T-helper 22 cell (primary cell): ENCODE measurements at places on chromosomes 1 and 21.

DNA sequence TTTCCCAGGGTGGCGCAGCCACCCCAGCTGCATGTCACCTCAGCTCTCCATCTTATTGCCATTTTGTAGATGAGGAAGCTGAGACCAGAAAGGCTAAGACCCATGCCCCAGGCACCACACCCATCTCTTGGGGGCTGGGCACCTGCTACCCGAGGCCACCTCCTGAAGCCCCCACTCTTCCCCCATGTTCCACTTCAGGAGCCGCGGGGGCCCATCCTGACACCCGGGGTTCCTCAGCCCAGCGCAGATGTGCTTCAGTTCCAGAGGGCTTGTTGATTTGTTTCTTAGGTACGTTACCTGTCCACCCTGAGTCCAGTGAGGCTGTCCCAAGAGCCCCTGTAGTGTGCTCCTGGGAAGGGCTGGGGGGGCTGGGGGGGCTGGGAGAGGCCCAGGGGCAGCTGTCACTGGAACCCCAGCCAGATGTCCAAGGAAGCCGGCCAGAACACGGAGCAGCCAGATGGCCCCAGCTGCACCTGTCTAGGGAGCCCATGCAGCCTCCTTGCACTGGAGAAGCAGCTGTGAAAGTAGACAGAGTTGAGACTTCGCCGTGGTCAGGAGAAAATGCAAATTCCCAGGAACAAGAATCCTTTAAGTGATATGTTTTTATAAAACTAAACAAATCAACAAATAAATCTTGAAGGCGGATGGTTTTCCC lies 17.1 kb upstream of the CCDC27 start:
- DNase-seq: no peak

DNA sequence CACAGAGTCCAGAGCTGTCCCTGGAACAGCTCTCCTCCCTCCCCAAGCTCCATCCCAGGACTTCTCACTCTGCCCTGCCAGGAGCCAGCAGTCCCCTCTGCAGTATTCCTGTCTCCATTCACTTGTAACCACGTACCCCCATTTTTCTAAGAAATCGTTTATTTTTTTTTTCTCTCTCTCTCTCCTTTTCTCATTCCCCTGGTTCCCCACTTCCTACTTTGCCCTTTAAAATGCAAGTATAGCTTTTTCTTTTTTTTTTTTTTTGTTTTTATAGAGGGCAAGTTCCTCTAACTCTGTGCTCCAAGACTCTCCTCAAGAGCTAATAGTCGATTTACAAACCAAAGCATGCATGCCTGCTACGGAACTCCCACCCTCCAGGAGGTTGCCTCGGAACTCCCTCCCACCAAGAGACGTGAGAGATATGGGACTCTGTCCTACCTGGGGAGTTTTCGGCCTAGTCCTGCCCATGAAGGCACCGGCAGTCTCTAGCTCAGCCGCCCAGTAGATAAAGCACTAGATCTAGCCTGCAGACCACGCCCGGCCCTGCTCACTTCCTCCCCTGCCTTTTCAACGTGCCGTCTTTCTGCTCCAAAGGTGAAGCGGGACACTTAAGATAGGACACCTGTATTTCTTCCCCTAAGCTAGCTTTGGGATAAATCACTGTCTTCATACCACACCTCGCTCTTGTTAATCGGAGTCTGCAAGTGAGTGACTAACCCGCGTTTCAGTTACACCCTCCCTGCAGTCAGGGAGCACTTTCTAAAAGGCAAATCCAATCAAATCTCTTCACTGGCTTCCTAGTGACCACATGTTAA lies 27.7 kb downstream of the TNFRSF9 start:
- DNase-seq: no peak

GRCh38 chr1:87512431-87512830 lies 183.8 kb downstream of the LMO4 start:
- DNase-seq: no peak

DNA sequence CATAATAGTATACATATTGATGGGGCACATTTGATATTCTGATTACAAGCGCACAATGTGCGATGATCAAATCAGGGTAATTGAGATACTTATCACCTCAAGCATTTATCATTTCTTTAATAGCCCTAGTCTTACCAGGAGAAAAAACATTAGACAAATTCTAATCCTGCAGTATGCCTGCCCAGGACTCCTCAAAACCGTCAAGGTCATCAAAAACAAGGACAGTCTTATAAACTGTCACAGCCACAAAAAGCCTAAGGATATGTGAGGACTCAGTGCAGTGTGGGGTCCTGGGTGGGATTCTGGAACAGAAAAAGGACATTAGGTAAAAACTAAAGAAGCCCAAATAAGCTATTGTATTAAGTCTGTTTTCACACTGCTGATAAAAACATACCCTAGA lies 19.1 kb downstream of the CAPN9 start:
- no peak for DNase-seq

DNA sequence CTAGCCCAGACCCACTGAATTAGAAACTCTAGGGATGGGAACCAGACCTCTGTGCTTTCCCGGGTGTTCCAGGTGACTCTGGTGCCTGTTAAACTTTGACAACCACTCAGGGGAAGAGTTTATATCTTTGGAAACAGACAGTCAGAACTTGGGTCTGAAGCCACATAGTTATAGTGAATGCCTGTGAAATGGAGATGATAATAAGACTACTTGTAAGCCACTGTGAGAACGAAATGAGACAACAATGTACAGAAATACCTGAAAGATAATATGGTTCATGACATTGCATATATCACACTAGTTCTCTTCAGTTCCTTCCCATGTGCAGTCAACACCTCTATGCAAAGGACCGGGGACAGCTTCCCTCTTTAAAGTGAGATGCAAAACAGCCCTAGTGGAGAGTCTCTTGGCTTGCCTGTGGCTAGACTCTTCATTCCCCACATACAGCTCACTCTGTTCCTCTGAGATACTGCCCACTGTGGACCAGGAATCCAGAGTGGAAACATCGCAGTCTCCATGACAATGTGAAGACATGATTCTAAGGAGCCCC lies 287.5 kb downstream of the ASTN1 start:
- no peak for DNase-seq

DNA sequence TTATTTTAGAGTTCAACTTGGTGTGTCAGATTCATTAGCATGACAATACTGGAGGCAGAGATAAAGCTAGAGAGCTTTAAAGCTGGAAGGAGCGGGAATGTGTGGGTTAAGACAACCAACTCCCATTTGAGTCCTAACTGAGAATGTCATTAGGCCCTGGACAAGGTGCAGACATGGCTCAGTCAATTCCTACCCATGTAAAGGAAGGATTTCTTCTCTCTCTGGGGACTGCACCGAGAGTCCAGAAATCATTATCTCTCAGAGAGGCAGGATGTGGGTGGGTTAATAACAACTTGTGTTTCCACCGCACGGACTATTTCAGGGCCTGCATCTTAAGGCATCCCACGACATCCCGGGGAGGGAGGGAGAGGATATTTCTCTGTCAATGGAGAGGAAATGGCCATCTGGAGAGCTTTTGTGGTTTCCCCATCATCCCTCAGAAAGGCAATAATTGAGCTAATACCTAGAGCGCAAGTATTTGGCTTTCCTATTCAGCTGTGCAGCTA lies 46.7 kb upstream of the SARS1 start:
- no peak for DNase-seq

DNA sequence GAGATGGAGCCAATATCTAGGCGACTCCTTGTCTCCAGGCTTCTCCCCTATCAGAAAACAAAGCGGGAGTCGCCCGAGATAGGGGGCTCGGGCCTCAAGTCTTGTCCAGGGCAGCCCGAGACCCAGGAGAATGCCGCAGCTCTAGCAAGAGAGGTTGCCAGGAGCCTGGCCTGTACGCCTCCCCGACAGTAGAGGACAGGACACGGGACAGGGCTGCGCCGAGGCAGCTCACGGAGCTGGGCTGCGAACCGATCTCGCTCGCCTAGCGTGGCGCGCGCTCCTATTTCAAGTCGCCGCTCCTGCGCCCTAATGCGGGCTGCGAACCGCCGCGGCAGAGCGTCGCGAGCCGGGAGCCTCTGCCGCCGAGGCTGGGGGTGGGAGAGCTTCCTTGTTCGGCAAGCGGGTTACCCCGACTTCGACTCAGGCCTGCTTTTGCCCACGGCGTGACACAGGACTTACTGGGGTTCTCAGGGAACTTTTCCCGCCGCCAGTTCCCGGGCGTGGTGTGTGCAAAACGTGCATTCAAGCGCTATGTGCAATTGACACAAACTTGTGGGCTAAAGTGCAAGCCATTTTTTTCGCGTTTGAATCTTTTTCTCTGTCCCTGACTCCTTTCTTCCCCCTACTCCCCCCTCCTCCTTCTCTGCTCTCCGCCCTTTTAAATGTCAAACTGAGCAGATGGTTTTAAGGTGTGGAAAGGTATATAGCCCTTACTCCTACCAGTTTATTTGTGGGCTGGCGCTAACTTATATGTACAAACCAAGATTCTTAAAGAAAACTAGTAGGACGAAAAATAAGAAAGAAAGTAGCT lies 2.4 kb upstream of the PROX1 start:
- DNase-seq: no peak

DNA sequence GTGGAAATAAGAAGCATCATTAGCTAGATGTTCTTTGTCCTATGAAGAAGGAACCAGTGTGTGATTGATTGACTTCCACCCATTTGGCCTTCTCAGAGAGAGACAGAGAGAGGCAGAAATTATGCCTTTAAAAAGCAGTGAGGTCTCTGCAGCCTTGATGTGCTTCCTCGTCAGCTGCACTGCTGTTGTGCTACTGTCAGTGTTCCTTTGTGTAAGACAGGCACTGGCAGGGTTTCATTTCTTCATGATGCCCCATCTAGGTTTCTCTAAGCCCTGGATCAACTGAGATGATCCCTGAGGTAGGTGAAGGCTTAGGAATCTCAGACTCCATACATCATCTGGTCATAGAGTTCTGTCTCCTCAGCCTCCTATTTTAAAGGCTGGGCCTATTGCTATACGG lies 34.9 kb downstream of the GPR3 start:
- no peak for DNase-seq

DNA sequence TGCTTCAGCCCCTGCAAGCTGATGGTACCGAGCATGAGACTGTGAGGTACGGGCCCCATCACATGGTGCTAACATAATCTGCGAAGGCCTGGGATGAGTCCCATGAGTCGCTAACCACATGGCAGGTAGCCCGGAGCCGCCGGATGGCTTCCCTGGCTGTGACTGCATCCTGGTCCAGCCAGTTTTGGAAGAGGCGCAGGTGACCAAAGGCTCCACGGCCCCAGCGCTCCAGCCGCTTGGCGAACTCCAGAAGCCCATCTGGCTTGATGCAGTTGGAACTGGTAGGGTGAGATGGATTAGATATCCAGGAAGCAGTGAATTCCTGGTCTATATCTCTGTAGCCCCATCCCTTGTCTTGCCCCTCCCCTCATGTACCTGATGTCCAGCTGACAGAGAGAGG lies 24.6 kb downstream of the LRRC41 start:
- DNase-seq: no peak

DNA sequence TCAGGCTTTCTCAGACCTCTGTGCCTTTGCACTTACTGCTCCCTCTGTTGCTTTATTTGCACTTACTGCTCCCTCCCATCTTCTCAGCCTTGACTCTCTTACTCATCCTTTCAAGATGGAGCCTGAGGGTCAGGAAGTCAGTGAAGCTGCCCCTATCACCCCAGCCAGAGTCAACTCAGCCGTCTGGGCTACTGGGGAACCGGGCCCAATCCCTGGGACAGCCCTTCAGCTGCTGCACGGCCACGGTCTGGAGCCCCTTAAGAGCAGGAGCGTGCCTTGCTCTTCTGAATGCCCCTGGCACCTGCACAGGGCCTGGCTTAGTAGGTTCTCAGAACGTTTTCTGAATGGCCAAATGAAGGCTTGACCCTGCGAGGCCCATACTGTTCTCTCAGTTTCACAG lies 244.4 kb downstream of the FOXD2 start:
- DNase-seq: no peak

- DNase-seq: no peak
Observed at GRCh38 chr1:207882692-207883091, 28.2 kb downstream of the CD34 start.

GRCh38 chr1:185581020-185581419 lies 153.2 kb upstream of the HMCN1 start:
- DNase-seq: no peak

GRCh38 chr1:228809621-228810394 lies 74.5 kb downstream of the RHOU start:
- no peak for DNase-seq

DNA sequence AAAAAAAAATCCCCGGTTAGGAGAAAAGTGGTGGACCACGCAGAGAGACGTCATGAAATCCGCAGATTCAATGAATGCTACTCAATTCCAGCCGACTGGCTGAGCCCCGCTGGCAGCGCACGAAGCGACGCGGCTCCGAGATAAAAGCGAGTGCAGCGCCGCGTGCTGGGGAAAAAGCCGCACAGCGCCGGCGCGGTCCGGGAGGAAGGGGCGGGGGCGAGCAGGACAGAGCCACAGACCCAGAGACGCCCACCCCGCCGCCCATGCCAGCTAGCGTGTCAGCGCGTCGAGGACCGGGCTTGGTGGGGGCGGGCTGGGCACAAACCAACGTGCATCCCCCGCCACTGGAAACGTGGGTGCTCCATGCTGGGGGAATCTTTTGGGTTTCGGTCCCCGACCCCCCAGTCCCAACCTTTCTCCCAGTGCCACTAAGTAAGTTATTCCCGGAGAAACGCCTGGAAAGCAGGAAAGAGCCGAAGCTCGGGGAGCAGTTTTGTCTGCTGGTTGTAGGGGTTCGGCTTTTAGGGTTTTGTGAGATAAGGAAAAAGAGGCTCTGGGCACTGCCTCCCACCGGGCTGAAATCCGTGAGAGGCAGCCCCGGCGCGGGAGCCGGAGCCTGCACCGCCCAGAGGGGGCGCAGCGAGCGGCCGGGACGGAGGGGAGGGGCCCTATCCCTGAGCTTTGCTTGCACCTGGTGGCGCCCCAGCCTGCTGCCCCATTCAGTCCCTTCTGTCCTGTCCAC lies at the start of gene KCNJ6:
TSS of gene KCNJ6 (minus strand) at position 148 of the 742 bp plus-strand sequence. CDS start 75,775 bp downstream, outside the sequence.
- DNase-seq: no peak

GRCh38 chr1:54835970-54836369 lies 34.8 kb upstream of the TTC22 start:
- DNase-seq: no peak

- no peak for DNase-seq
Observed at GRCh38 chr1:192530254-192530653, 45.3 kb upstream of the RGS1 start.

- DNase-seq: no peak
Observed at GRCh38 chr1:230994860-230995259, 16.0 kb downstream of the ARV1 start.

- DNase-seq: no peak
Observed at GRCh38 chr1:78275456-78275855, 215.3 kb upstream of the PTGFR start.

DNA sequence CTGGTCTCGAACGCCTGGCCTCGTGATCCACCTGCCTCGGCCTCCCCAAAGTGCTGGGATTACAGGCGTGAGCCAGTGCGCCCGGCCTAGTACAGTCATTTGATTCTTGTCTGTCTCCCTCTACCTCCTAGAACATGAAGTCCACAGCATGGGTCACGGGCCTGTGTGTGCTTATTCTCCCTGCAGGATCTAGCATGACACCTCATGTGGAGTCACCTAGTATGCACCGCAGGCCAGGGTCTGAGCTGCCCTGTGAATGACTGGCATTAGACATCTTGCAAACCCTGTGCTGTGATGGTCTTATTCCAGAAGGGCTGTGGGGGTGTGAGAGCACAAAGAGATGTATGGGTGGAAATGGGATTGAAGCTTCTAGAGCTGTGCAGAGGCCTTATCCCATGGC lies 133.2 kb downstream of the GALNT2 start:
- DNase-seq: no peak
